ENCODE measurements at places on chromosomes 6 and 20.

DNA sequence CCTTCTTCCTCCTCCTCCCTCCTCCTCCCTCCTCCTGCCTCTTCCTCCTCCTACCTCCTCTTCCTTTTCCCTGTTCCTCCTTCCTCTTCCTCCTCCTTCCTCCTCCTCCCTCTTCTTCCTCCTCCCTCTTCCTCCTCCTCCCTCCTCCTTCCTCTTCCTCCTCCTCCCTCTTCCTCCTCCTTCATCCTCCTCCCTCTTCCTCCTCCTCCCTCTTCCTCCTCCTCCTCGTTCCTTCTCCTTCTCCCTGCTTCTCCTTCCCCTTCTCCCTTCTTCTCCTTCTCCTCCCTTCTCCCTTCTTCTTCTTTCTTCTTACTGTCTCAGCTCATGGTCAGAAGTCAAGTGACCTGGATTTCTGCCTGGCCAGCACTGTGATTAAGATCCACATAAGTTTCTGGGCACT lies 7.7 kb downstream of the MAS1 start:
- no peak for DNase-seq

DNA sequence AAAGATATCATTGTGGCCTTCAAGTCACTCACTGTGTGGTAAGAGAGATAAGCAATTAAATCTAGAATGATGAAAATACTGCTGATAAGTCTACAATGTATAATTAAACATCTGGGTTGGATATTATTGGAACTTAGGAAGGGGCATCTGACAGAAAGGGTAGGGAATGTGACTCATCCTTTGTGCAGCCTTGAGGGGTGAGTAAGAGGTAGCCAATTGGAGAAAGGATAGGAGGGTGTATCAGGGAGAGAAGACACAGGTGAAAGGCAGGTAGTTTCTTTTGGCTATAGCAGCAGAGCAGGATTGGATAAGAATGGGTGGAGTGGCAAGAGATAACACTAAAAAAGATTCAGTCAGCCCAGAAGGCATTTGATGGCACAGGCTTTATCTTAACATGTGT lies 182.0 kb downstream of the COL21A1 start:
- DNase-seq, result no peak

GRCh38 chr6:100462706-100463629 lies 1.8 kb downstream of the SIM1 start:
- no peak for DNase-seq

DNA sequence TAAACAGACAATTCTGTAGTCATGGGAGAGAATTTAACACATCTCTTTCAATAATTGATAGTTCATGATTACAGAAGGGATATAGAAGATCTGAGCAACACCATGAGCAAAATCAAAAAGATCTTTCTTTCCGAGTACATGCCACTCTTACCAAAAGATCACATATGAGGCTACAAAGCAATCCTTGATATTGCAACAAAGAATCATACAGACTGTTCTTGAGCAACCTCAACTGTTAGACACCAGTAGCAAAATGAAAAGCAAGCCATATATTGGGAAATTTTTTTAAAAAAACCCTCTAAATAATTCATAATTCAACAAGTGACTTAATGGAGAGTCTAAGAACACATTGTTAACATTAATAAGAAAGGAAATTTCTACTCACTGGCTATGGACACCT lies 3.6 kb upstream of the CD83 start:
- peak; percentile 67 for DNase-seq

- DNase-seq, result no peak
Observed at GRCh38 chr6:35021004-35021403, 120.1 kb downstream of the TCP11 start.

DNA sequence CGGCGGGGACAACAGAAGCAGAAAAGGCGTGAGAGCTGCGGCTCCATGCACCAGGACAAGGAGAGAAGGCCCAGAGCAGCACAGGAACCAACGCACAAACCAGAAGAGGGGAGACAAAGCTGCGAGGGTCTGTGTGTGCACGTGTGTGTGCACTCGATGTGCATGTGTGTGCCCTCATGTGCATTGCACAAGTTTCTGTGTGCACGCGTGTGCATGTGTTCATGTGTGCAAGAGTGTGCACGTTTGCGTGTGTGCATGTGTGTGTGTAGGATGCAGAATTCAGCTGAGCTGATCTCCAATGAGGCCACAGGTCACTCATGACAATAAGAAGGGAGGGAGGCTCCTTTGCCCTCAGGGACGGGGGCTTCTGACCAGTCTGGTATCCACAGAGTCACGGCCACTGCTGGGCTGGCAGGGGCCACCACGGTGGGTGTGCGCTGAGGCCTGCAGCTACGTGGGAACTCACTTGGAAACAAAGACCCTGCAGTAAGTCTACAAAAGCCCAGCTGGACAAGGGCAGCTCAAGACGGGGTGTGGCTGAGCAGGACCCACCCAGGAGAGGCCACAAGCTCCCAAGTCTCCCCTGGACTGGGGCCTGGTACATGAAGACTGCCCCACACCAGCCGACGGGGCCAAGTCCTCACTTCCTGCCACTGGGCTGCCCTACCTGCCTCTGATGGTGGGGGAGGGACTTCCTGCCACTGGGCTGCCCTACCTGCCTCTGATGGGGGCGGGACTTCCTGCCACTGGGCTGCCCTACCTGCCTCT lies 48.1 kb upstream of the CHRNA4 start:
- DNase-seq, result no peak

DNA sequence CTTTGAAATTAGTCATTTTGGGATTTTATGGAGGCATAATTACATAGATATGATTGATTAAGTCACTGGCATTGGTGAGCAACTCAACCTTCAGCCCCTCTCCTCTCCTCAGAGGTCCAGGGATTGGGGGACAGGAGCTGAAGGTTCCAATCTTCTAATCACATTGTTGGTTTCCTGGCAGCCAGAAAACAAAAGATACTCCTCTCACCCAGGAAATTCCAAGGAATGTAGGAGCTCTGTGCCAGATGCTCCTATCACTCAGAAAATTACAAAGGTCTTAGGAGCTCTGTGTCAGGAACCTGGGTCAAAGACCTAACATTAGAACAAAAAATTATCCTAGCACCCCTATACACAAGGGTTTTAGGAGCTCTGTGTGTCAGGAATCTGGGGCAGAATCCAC lies 679.7 kb upstream of the ID4 start:
- no peak for DNase-seq

- no peak for DNase-seq
Observed at GRCh38 chr20:32539817-32540675, 45.1 kb downstream of the NOL4L start.

DNA sequence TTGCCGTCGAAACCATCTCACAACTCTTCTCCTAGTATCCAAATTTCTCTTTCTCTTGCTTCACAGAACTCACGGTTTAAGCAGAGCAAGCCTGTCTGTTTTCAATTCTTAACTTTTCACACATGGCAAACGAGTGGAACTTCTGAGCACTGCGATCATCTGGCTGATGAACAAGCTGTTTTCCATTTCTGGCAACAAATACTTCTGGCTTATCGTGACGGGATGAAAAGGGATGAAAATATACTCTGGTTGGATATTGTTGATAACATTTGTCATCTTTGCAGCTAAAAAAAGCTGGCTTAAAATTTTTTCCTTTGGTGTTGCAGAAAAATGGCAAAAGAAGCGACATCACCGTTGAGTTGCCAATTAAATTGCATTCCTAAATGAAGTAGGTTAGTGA lies 515.2 kb upstream of the JARID2 start:
- no peak for DNase-seq

GRCh38 chr20:5369629-5370028 lies 52.9 kb upstream of the PROKR2 start:
- peak; percentile 39 for DNase-seq
